ENCODE measurements at places on chromosomes 3 and 15. TPM values are rescaled to one million over a fixed set of nuclear protein-coding genes. Genes with fewer than 3 reads are reported as not detected.

GRCh38 chr3:12288182-12289129 is at the start of gene PPARG:
PPARG (plus strand) TSS chr3:12289070; CDS start chr3:12379712, 90,642 bp downstream.
- DNase-seq = peak; percentile 76

- no peak for DNase-seq
Measured at GRCh38 chr3:188272481-188273372, 118.8 kb downstream of the LPP start.

- DNase-seq = no peak
Measured at GRCh38 chr3:121957674-121958415, 63.6 kb downstream of the SLC15A2 start.

- DNase-seq = no peak
Measured at GRCh38 chr15:74261041-74261440, 24.9 kb downstream of the CCDC33 start.

- DNase-seq = no peak
Measured at GRCh38 chr3:109545746-109546145, 208.4 kb upstream of the DPPA4 start.

The DYNC1LI1 gene
- total RNA-seq = 25.9 TPM

- peak; percentile 38 for DNase-seq
Measured at GRCh38 chr3:39448506-39449233, 18.8 kb upstream of the MOBP start.

- no peak for DNase-seq
Measured at GRCh38 chr15:56568466-56569167, 103.7 kb upstream of the MNS1 start.

The SI gene
- total RNA-seq = 23.0 TPM

The SLC28A1 gene
- not detected for total RNA-seq

DNA sequence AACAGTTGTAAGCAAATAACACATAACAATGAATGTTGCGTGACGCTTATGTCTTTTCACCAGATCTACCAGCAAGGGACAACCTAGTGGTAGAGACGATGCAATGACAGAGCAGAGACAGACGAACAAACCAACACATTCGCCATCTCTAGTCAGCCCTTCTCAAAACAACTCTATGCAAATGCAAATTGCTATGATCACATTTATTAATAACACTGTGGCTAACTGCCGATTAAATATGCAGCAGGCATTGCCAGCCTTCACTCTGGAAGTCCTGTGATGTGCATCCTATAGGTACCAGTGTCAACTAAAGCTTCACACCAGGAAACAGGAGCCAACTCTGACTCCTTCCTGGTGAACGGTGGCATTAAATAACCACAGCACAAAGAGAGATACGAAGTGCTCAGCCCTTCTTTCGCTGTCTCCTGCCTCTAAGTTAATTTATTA is 94.2 kb downstream of the FOXP1 start:
- DNase-seq = no peak

The ZNF385D gene
- 0.75 TPM for total RNA-seq
